A549 treated with CORT108297 at 1 μM for 4 hours (cell line): ENCODE measurements at places on chromosomes 4 and X. TPM values are rescaled to one million over a fixed set of nuclear protein-coding genes. Genes with fewer than 3 reads are reported as not detected.

IL21 gene
- not detected in 5 replicates for total RNA-seq

TCEAL5 gene
- not detected in 5 replicates for total RNA-seq

CT45A5 gene
- total RNA-seq: 0.08 to 0.42 TPM in 2 of 5 replicates, not detected in the others

COL4A6 gene
- total RNA-seq: 14.1 to 17.4 TPM (median 16.2 TPM) in 5 replicates

HGFAC gene
- 0.08 to 0.28 TPM (median 0.18 TPM) in 5 replicates for total RNA-seq

VCX2 gene
- not detected in 5 replicates for total RNA-seq

P2RY10 gene
- not detected in 5 replicates for total RNA-seq

FHIP1A gene
- total RNA-seq: 0.07 to 0.28 TPM (median 0.12 TPM) in 5 replicates

FGFR3 gene
- total RNA-seq: 1.3 to 2.8 TPM (median 2.2 TPM) in 5 replicates

TRAM1L1 gene
- 0.47 to 0.89 TPM (median 0.55 TPM) in 5 replicates for total RNA-seq

LANCL3 gene
- total RNA-seq: not detected in 5 replicates

HSD17B13 gene
- total RNA-seq: 0.04 to 0.08 TPM in 2 of 5 replicates, not detected in the others

CLCN3 gene
- 15.9 to 19.8 TPM (median 18.0 TPM) in 5 replicates for total RNA-seq

CCNB3 gene
- 0.41 to 1.3 TPM (median 0.44 TPM) in 5 replicates for total RNA-seq

H2BW2 gene
- total RNA-seq: not detected in 5 replicates

AMOT gene
- total RNA-seq: 0.02 to 0.07 TPM (median 0.02 TPM) in 5 replicates
